ENCODE measurements at places on chromosomes 7 and 10.

DNA sequence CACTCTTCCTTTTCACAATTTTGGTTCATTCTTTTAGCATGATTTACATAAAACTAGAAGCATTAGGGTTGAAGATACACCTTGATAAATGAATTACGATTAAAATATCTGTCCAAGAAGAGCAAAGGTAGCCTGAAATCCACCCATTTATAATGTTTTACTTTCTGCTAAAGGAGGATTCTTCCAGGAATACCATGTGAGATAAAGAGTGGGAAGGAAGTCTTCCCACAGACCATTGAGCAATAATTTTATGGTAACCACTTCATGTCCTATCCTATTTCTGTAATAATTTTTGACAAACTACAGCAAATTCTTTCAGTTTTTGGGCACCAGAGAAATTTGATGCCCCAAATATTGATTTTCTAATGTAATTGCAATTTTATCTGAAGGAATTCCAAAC is 150.6 kb upstream of the STEAP4 start:
- DNase-seq, result no peak

GRCh38 chr7:123041101-123041500 is 45.6 kb upstream of the TAS2R16 start:
- no peak for DNase-seq

DNA sequence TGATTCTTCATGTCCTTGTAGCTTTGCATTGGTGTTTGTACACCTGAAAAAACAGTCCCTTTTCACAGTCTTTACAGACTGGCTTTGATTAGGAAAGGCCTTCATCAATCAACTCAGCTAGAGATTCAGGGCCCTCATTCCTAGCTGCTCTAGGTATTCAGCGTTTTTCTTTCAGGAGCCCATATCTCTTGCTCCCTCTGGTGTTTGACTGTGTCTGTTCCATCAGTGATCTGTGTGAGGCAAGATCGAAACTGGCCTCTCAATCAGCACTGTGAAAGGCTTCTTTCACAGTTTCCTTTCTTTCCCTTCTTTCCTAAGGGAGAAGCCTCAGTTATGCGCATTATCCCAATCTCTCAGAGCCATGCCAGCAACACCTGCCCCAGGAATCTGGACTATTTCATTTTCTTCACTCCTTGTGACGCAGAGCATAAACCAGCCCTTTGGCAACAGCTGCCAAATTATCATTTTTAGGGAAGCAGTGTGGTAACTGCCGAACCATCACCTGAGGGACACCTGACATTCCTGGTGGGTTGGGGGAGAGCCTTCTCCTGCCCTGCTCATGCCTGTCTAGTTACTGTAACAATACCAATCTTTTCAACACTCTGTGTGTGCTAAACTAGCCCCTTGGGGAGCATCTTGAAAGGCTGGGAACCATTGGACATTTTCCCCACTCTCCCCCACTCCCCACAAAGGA is 75.7 kb upstream of the CCDC71L start:
- DNase-seq, result peak; percentile 25

DNA sequence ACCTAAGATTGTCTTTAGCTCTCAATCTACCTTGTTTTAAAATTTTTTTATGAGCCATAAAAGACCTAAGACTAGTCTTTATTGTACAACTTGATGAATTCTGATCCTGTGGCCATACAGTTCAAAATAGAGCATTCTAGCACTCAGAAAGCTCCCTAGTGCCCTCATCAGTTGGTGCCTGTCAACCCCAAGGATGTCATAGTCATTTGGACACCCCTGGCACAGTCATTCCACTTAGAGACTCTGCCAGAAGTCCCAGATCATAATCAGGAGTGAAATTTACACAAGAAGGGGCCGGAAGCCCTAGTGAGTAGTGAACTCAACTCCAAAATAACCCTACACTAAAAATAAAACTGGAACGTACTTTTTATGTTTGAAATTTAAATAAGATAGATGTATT is 80.0 kb upstream of the INSIG1 start:
- no peak for DNase-seq

GRCh38 chr7:149494738-149495368 is 2.8 kb downstream of the ZNF746 start:
- DNase-seq, result no peak

- no peak for DNase-seq
Measured at GRCh38 chr7:127208860-127209259, 43.9 kb downstream of the GRM8 start.

DNA sequence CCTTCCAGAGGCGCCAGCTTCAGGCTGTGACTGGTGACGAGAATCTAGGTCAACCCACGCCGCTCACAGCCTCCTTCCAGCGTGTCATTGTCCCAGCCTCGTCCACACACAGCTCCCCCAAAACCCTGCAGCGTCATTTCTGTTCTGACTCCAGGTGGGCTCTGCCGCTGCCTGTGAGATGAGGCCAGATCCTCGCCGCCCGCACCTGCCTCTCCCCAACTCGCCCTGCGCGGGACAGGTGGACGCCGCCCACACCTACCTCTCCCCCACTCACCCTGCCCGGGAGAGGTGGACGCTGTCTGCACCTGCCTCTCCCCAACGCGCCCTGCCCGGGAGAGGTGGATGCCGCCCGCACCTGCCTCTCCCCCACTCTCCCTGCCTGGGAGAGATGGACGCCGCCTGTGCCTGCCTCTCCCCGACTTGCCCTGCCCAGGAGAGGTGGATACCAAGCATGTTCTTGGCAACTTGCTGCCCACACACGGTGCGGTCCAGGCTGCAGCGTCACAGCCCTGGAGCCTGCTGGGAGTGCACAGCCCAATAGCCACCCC is 32.0 kb upstream of the CFAP46 start:
- DNase-seq, result no peak

GRCh38 chr10:132654708-132655661 is 117.4 kb downstream of the INPP5A start:
- DNase-seq, result no peak

- no peak for DNase-seq
Measured at GRCh38 chr7:47474937-47475879, 106.7 kb downstream of the TNS3 start.

- no peak for DNase-seq
Measured at GRCh38 chr10:54622017-54622416, 179.0 kb downstream of the PCDH15 start.

DNA sequence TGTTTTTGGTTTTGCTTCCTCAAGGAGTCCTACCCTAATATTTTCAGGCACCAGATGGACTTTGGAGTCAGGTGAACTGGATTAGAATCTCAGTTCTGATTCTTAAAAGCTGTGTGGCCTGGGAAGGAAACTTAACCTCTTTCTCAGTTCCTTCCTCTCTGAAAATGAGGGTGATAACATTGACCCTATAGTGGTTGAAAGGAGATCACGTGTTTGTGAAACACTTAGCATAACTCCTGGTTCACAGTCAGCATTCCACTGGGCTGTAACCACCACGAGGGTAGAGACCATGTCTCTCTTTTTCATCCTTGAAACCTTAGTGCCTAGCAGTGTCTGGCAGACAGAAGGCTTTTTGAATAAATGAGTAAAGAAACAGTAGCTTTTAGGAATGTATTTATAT is 16.7 kb downstream of the LSMEM1 start:
- no peak for DNase-seq

GRCh38 chr10:95454356-95454755 is 106.8 kb downstream of the SORBS1 start:
- DNase-seq, result no peak

DNA sequence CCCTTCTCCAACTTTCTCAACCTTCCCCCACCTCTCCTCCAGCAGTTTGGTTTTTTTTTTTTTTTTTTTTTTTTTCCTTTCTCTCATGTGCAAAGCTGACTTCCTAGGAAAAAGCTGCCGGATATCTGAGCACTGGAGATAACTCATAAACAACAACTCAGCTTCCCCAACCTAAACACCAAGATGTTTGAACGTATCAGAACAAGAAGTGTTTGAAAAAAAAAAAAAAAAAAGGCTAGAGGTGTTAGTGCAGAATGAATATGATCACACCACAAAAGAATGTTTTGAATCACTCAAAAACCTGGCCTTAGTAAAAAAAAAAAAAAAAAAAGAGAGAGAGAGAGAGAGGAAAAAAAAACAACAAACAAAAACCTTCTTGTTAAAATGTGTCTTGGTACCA is 11.2 kb downstream of the GATA3 start:
- DNase-seq, result no peak

GRCh38 chr7:131899271-131900030 is 343.0 kb upstream of the PODXL start:
- no peak for DNase-seq

GRCh38 chr7:118583641-118584040 is 359.1 kb downstream of the ANKRD7 start:
- DNase-seq, result no peak

DNA sequence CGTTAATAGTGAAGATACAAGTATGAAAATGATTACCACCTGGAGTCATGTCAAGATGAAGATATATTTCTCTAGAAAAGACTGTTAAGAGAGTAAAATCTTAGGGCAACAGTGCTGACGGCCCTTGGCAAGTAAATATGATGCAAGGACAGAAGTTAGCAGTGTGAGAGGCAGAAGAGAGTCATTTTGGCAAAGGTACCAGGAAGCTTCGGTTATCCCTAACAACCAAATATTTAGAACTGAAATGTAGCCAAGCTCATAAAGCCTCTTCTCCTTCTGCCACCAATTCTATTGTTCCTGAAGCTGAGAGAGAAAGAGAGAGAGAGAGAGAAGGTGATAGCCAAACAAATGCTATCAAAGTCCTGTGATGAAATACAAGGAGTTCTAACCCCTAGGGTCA is 109.6 kb downstream of the MACC1 start:
- DNase-seq, result no peak

DNA sequence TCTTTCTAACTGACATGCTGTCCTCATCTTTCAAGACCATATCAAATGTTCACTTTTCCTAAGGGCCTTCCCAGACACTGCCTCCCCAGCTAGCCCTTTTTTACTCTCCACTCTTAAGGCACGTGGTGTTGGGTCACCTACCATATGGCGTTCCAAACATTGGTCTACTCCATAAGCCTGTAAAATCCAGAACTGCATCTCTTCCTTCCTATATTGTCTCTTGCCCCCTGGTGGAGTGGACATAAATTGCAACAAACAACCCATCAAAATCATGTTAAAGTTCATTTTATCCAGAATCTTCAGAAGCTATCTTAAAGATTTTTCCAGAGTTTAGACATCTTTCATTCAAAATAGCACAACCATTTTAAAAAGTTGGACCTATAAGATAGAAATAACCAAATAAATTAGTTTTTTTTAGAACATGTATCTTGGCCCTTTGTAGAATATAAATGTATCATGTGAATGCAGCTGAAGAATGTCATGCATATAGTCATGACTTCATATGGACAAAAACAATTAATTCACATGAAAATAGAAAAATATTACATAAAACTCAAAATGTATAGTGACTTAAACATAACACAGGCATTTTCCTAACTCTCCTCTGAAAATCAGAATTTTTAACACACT is 180.6 kb upstream of the CHRM2 start:
- DNase-seq, result no peak

DNA sequence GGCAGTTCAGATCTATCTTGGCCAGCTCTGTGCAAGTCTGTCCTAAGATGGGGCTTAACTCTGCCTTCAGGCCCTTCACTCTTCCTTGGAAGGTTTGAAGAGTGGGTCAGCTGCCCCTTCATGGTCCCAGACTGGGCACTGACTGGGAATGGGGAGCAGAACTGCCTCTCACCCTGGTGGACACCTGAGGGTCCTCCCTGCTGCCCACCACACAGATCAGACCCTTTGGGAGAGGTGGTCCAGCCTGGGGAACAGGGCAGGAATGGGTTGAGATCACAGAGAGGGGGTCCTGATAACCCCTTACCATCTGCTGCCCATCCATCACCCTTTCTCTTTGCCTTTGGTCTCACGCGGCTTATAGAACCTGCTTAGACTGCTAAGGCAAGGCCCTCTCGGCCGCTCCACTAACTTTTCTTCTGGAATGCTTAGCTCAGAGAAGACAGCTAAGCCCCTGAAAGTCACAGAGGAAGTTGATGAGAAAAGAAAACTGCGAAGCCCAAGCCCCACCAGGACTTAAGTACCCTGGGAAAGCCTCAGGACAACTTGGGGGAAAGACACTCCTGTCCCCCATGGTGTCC is 402 bp upstream of the CDHR1 start:
- DNase-seq, result no peak

DNA sequence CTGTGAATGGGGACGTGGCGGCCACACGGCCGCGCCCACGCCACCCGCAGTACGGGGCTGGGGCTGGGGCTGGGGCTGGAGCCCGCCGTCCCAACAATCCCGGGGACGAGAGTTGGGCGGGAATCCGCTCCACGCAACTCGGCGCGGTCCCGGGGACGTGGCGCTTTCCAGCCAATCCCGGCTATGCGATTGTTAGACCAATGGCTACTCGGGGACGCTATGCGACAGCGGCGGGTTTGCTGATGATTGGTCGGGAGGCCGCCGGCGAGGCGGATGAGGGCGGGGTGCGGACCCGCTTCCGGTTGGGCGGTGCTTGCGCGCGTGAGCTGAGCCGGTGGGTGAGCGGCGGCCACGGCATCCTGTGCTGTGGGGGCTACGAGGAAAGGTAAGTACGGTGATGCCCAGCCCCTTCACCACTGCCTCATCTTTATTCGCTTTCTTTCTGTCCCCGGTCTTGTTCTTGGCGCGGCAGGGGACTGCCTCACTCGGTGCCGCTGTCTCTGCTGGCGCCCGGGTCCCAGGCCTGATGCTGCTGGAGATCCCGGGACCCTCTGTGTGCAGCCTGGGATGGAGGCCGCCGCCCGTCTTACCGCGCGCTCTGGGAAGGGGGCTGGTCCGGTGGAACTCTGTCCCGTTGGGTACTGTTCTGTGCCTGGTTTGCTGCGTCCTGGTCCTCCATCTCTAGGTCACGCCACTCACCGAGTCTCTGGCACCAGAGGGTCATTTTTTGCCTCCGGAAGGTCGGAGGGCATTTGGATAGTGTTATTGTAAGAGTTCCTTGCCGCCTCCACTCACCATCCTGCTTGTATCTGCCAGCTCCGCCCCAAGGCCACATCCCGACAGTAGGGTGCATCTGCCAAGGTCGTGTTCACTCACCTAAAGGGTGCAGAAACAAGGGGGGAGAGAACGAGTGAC is at the start of gene CALU:
Gene CALU (plus strand): TSS at position 312 of the 915 bp plus-strand sequence. CDS start 9,225 bp downstream, outside the sequence.
- DNase-seq, result peak; percentile 83

- DNase-seq, result no peak
Measured at GRCh38 chr10:8035641-8036470, 18.6 kb upstream of the GATA3 start.

- DNase-seq, result no peak
Measured at GRCh38 chr10:17605936-17606335, 11.2 kb downstream of the HACD1 start.

GRCh38 chr10:79259834-79260233 is 87.4 kb upstream of the PPIF start:
- DNase-seq, result no peak

DNA sequence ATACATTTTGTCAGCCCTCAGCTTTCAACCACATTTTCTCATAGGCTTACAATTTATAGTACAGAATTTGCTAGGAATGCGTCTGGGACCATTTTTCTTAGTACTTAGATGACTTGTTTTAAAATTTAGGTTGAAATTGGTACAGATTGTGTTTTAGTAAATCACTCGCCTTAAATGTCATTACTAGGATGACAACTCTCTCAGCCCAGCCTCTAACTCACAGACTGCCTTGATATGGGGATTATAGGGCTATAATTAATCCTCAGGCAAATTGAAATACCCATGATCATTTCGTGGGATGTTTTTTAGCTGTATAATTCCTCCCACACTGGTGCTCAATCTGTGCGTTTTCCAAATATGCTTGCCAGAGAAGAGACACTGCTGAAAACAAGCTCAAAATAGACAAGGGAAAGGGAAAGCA is 299.7 kb upstream of the AKR1E2 start:
- no peak for DNase-seq

Data from stimulated activated CD8-positive, alpha-beta memory T cell treated with anti-CD3 and anti-CD28 coated beads, Interleukin-15, amount 100 ng/mL, for 4 hours (primary cell).